ENCODE measurements at places on chromosomes 5 and 9.

- DNase-seq: no peak
These were observed 16.1 kb upstream of the CMBL start for GRCh38 chr5:10323588-10324488.

GRCh38 chr5:16992006-16992405 is 55.9 kb upstream of the MYO10 start:
- no peak for DNase-seq

- DNase-seq: no peak
These were observed 13.8 kb downstream of the WWC1 start for GRCh38 chr5:168305281-168305680.

DNA sequence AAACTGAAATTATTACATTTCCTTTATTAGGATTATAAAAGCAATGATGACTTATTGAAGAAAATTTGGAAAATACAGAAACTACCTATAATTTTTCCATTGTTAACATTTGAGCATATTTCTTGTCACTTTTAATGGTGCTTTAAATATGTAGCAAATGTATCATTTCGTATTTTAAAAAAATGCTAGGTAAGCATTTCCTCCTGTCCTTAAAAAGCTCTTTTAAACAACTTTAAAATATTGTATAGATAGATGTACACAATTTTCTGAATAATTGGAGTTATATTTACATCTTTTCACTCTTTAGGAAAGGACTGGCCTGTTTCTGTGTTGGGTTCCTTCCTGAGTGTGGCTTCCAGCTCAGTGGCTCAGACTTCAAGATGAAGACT is 15.6 kb downstream of the TENT4A start:
- no peak for DNase-seq

DNA sequence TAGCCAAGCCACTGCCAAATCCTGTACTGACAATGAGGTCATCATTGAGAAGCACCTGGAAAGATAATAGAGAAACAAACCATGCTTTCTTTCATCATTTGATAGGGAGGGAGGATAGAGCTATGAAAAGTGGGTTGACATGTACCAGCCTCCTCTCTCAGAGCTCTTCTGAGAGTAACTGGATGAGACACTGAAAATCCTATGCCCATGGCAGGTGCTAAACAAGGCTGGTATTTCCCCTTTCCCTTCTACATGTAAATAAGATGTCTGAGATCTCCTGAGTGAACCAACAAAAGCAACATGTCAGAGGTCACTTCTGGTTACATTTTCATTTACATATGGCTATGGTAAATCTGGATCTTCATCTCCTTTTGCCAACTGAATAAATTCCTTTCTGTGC is 45.3 kb upstream of the TRAF1 start:
- no peak for DNase-seq

DNA sequence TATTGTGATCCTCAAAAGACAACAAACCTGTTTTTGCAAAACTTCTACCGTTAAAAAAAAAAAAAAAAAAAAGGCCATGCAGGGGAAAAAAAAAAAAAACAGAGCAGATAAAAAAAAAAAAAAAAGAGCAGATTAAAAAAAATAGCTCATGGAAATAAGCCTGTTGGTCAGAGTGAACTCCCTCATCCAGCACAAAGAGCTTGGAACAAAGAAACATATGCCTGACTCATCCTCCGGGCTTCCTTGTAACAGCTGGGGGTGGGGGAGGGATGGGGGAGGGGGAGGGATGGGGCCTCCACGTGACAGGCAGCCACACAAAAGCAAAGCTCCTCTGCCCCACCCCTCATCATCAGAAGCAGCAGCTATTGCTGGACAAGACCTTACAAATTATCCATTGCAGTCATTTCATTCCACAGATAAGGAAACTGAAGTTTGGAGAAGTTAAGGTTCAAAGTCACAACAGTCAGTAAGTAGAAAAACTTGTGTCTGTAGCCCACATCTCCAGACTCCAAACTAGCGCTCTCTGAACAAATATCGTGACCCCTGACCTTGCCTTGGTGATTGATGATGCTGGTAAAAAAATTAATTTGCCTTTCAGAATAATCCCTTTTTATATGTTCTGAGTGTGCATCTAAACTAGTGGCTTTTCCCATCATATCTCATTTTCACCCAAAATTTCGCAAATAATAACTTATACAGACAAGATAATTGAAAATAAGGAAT is 38.9 kb downstream of the SLC35D2 start:
- DNase-seq: no peak

DNA sequence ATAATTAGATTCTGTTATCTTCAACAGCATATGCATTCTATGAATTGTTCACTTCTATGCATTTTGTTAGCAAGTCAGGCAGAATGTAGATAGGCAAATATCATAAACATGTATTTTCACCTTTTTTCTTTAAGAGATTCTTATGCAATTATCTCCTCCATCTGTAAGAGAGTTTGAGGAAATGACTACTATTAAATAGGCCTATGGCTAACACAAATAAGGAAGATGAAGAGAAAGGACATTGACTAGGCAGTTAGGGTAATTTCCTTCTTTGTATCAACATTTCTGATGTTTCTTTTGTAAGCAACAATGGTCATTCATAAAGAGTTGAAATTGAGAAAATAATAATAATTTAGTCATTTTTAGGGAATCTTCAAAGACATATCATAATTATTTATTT is 145.2 kb upstream of the CDH12 start:
- no peak for DNase-seq

DNA sequence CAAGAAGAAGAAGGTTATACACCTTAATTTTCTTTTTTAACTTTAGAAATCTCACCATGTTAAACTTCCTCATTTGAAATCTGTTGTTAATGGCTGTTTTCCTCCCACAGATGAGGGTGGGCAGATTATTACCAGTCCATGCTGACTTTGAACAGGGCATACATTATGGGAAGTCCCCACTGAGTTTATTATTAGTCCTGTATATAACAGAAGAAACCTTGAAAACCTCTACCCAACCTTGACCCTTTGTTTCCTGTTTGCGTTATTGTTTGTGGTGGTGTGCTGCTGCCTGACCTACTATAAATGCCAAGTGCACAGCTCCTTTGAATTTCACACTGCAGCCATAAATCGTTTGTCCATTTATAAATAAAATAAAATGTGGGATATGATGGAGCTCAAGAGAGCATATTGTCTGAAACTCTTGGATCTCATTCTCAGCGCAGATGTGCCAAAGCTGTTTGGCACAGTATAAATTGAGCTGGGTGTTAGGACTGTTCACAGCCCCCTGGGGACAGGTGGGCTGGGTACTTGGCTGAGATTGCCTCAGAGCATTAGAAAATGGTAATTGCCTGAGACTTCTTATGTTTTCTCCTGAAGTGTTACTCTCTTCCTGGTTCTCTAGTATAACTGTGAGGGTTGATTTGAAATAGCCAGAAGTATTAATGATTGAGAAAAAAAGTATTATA is 139.6 kb downstream of the SPATA31D1 start:
- no peak for DNase-seq

- no peak for DNase-seq
These were observed 290.1 kb upstream of the MPDZ start for GRCh38 chr9:13569602-13570067.

GRCh38 chr5:165425594-165425993 is 1920.2 kb downstream of the MAT2B start:
- DNase-seq: no peak

DNA sequence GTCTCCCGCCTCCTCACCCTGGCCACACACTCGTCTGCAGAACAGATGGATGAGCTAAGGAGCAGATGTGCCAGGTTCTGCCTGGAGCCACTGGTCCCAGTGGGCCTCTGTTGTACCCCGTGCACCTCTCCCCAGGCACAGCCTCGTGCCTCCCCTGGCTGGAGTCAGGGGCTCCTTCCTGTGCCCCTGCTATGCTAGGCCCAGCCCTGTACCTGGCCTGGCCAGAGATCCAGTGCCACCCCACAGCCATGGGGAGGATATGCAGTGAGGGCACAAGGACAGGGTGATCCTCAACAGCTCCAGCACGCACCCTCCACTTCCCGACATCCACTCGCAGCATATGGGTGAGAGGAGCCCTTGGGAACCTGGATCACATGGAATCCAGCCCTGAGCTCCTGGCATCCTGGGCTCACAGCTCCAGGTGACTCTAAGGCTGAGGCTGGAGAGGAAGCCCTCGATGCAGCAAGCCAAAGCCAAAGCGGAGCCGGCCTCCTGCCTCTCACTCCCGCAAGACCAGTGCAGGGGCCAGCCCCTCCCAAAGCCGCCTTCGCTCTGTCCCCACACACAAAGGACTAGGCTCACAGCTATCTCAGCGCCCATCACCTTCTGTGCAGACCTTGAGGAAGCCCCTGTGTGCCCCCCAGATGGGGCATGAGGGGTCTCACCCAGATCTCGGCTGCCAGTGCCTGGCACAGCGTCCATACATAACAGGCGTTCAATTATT is 23.7 kb upstream of the ADAMTS2 start:
- no peak for DNase-seq

- no peak for DNase-seq
These were observed 235.1 kb downstream of the SPOCK1 start for GRCh38 chr5:137264041-137264440.

DNA sequence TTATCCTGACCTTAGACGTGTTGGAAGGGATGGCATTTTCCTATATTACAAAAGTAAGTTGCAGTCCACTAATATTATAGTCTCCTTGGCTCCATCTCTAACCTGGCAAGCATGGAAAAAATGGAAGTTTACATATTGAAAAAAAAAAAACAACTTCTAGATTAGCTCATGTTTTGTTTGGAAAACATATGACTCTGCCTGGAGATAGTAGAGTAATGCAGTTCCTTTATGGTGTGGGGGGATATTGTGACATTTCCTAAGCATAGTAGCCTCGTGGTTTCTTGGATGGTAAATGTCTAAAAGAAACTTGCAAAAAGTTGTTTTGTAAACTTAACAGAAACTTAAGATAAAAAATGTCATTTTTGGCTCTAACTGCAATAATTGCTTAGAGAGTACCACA is 244.4 kb upstream of the FBXL7 start:
- no peak for DNase-seq

DNA sequence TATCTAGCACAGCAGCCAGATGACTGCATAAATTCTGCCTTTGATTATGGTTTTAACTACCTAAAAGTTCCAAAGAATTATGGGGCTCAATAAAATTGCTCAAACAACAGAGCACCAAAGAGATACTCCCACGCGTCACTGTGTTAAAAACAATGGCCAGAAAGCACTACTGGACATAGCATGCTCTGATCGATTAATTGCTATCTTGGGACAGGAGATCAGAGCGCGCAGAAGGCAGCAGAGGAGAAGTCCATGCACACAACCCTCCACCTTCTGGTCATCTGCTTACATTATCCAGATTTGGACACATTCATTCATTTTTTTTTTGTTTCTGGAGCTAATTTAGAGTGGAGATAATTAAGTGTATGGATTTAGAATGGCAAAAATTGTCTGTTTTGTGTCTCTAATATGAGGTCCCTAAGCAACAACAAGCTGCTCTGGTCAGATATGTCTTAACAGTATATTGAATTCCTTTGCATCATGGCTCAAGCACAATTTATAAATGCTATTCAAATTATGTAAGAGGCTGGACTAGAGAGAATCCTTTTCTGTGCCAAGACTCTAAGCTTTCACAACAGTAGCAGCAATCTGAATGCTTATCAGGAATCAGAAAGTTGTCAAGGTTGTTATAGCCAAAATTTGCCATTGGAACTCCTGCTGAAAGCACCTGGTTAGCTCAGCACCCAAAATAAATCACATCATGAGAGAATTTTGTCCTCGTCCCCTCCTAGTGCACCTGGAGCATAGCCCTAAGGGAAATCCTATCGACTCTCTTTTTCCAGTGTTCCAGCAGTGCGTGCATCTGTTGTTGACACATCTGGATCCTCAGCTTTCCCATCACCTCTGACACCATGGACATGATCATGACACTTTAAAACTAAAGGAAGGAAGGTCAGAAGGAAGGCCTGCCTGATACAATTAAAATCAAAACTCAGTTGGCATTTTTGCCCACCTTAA is 98.6 kb upstream of the HMHB1 start:
- no peak for DNase-seq

DNA sequence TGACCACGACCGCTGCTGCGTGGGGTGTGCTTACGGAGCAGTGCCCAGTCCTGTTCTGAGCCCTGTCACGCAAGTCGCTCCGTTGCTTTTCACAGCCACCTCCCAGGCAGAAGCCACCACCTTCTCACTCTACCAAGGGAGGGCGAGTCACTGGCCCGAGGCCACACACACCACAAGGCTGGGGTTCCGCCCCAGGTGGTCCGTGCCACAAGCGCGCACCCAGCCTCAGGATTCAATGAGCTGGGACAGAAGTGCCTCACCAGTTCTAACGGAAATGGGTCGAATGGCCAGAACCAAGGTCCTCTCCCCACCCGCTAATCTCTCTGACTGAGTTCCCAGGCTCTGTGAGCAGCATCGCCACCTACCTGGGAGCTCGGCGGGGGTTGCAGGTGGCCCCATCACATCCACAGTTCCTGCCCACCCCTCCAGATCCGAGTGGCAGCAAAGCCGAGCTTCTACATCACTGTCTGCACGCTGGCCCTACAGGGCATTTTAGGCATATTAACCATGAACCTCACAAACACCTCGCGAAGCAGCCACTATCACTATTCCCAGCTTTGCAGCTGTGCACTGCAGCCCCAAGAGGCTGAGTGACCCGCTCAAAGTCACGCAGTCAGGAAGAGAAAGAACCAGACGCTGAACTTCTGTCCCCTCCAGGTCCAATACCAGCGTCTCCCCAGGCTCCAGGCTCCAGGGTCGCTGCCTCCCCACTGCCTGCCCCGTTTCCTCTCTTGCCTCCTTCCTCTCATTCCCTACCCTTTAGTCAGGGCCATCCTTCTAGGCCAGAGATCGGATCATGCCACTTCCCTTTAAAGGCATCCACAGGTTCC is 92.1 kb upstream of the PHYKPL start:
- no peak for DNase-seq

DNA sequence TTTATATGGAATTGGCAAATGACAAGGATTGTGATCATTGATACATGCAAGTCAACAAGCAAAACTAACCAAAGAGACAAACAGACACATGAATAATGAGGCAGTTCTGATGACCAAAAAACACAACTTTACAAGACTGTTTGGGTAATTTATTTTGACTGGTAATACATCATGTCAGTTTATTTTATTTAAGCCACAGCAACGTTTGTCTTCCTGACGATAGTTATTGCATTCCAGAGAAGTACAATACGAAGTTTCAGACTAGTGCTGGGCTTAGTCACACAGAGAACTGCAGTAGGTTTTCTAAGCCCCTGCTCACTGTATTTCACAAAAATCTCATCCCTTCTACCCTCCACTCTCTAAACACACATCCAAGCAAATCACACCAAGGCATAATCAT is 514.2 kb downstream of the RAB3C start:
- no peak for DNase-seq

DNA sequence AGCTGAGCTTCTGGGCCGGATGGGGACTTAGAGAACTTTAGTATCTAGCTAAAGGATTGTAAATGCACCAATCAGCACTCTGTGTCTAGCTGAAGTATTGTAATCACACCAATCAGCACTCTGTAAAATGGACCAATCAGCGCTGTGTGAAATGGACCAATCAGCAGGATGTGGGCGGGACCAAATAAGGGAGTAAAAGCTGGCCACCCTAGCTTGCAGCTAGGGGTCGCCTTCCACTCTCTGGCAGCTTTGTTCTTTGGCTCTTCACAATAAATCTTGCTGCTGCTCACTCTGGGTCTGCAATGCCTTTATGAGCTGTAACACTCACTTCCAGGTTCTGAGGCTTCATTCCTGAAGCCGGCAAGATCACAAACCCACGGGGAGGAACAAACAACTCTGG is 354.0 kb downstream of the PRR16 start:
- no peak for DNase-seq

GRCh38 chr5:24183981-24184380 is 460.8 kb downstream of the CDH10 start:
- DNase-seq: no peak

- no peak for DNase-seq
These were observed 28.8 kb upstream of the MELK start for GRCh38 chr9:36543916-36544315.

- no peak for DNase-seq
These were observed 422.3 kb downstream of the EBF1 start for GRCh38 chr5:158677470-158677838.

All from H1 (cell line).